ENCODE measurements at places on chromosomes 4 and X. TPM values are rescaled to one million over a fixed set of nuclear protein-coding genes. Genes with fewer than 3 reads are reported as not detected.

DNA sequence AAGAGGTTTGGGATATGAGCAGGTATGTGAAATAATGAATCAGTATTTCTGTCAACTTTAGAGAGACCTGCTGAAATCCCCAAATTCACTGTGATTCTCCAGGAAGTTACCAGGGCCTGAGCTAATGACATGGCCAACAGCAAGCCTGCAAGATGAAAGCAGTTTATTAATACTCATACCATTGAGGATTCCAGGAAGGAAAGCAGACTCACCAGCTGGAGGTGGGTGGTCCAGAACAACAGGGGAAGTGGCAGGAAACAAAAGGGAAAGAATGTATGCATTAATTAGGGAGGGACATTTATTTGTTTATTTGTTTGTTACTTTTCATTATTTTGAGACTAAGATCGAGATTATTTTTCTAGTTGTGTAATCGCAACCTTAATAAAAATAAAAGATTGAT is 196.6 kb upstream of the AGA start:
- DNase-seq, result no peak

DNA sequence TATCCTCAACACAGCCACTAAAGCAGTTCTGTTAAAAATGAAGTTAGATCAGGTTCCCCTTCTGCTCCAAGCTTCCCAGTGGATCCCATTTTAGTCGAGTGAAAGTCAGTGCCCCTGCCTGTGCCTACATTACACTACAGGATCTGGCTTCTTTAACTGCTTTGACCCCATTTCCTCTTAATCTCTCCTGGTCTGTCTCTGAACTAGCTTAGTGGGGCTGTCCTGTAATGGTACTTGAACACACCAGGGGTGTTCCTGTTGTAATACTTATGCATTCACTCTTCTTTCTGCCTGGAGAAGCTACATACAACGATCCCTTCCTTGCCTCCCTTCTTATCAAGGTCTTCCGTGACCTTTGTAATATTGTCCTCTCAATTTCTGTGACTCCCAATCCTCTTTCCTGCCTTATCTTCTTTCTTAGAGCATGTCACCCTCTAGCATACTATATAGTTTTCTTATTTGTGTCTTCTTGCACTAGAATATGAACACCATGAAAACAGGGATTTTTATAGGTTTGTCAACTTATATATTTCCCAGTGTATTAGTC is 16.7 kb downstream of the ARSJ start:
- DNase-seq, result no peak

- no peak for DNase-seq
Observed at GRCh38 chr4:67546971-67547370, 1.7 kb upstream of the CENPC start.

- peak; percentile 24 for DNase-seq
Observed at GRCh38 chr4:174631901-174632758, 109.8 kb upstream of the HPGD start.

- no peak for DNase-seq
Observed at GRCh38 chr4:15515106-15515505, 45.4 kb downstream of the CC2D2A start.

DNA sequence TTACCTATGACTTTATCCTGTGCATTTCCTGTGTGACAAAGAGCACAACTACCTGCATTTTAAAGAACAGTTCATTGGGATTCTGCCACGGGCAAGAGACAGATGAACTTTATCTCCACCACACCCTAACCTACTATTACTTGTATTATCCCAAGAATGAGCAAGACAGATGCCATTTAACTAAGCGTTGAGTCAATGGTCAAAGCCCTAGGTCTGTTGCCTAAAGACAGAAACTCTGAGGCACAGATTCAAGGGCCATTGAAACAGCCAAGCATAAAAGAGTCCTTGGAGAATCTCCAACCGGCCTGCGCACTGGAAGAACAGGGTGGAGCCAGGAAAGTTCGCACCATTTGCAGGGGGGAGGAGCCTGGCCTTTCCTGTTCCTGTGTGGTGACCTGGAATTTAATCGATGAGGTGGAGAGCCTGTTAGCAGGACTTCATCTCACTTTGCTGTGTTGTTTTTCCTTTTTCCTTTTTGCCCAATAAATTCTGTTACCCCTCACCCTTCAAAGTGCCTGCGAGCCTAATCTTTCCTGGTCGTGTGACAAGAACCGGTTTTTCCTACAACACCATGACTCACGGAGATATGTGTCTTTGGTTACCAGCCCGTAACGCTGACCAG is 146.4 kb upstream of the DIAPH2 start:
- peak; percentile 0 for DNase-seq

DNA sequence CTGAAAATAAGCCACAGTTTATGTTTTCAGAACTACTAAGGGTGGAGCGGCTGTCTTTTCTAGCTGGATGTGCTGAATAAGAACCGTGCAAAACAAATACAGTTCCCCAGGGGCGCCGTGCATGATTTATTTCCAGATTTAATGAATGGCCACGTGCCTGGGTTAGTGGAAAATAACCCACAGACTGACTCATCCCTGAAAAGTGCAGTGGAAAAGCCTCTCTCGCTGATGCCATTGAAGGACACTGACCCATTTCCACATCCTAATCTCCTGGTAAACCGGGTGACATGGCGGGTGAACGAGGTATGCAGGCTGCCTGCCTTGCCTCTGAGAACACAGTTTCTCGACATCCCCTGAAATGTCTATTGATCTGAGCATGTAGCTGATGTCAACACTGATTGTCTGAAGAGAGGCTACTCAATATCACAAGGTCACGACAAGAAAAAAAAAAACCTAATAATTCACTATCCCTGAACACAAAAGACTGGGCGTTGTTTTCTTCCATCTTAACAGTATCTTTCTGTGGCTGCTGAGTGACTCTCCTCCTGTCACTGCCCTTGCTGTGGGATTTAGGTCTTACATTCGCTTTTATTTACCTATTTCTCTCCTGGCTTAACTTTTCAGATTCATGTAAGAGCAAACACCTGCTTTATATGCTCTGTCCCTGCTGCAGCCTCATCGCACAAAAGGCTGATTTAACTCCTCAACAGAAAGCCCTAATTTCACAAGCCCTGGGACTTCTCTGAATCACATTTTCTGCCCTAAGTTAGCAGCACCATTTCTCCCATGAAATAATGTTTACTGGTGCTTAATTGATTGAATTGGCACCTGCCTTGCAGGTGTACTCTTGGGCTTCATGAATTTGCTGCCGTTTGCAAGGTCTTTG is 76.9 kb upstream of the SCOC start:
- DNase-seq, result peak; percentile 42

DNA sequence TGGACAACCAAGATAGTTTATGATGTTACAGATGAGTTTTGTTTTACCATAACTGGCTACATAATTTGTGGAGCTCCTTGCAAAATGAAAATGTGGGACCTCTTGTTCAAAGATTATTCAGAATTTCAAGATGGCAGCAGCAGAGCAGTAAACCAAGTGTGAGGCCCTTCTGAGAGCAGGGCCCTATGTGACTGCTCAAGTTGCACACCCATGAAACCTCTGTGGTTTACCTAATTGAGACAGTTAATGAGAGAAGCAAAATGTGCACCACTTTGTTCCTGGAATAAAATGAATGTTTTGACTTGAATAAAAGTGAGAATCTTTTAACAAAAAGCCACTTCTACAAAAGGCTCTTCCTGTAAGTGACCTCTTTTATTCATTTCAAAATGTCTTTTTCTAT is 519.2 kb downstream of the RPA4 start:
- no peak for DNase-seq

DNA sequence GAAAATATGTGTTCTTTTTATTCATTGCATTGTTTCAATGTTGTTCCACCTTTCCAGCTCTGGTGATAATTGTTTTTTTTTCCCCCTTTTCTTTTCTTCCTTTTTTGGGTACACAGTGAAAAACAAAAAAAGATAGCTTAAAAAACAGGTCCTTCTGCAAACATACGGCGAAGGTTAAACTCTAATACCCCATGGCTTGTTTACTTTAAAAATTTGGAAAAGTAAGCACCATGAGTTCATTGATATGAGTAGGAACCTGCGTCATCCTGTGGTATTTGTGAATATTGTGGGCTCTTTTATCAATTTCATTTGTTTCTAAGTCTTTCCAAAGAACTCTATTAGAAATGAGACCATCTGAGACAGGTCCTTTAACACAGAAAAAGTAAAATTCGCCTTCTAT is 123.5 kb downstream of the CHRNA9 start:
- DNase-seq, result no peak

GRCh38 chr4:182619660-182620059 is 297.5 kb downstream of the DCTD start:
- no peak for DNase-seq

- DNase-seq, result no peak
Observed at GRCh38 chrX:116930311-116930710, 467.5 kb upstream of the CT83 start.

- no peak for DNase-seq
Observed at GRCh38 chrX:68840256-68840655, 11.4 kb downstream of the EFNB1 start.

ARHGAP36 gene
- not detected for polyA plus RNA-seq

PDCL2 gene
- polyA plus RNA-seq, result not detected

PSAPL1 gene
- 0.01 TPM for polyA plus RNA-seq

TGIF2LX gene
- polyA plus RNA-seq, result not detected

GPRASP3 gene
- polyA plus RNA-seq, result 1.8 TPM

NPY1R gene
- not detected for polyA plus RNA-seq

IGSF1 gene
- not detected for polyA plus RNA-seq

SRPX gene
- 230 TPM for polyA plus RNA-seq

BEX4 gene
- polyA plus RNA-seq, result 10.0 TPM

F8 gene
- 1.7 TPM for polyA plus RNA-seq

F11 gene
- not detected for polyA plus RNA-seq

NSUN7 gene
- not detected for polyA plus RNA-seq

ZNF732 gene
- 0.53 TPM for polyA plus RNA-seq
